ENCODE measurements at places on chromosomes 4 and X.

GRCh38 chrX:13994536-13995080 is 35.1 kb downstream of the GEMIN8 start:
- no peak for DNase-seq

- DNase-seq: no peak
Observed at GRCh38 chr4:22551550-22551949, 35.7 kb upstream of the ADGRA3 start.

GRCh38 chrX:519741-520140 is 110.8 kb upstream of the SHOX start:
- DNase-seq: no peak

DNA sequence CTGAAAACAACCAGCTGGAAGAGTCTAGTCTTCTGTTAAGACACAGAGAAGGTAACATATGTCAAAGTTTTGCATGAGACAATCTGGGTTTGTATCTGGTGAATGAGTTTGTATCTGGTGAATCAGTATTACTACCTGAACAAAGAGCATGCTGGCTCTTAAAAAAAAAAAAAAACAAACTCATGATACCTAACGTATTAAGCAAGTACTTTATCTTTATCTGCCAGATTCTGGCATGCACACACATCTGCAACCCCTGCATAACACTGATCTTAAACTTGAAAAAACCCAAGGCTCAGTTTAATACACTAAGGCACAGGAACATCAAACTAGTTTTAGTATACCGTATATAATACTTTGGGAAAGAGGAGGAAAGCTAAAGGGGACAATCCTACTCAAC is 5.8 kb downstream of the YTHDC1 start:
- no peak for DNase-seq

- no peak for DNase-seq
Observed at GRCh38 chrX:133745349-133745748, 240.0 kb downstream of the GPC3 start.

All from uterus (tissue), 4 donors.